Keratinocyte (primary cell): ENCODE measurements at places on chromosomes 2 and 18.

DNA sequence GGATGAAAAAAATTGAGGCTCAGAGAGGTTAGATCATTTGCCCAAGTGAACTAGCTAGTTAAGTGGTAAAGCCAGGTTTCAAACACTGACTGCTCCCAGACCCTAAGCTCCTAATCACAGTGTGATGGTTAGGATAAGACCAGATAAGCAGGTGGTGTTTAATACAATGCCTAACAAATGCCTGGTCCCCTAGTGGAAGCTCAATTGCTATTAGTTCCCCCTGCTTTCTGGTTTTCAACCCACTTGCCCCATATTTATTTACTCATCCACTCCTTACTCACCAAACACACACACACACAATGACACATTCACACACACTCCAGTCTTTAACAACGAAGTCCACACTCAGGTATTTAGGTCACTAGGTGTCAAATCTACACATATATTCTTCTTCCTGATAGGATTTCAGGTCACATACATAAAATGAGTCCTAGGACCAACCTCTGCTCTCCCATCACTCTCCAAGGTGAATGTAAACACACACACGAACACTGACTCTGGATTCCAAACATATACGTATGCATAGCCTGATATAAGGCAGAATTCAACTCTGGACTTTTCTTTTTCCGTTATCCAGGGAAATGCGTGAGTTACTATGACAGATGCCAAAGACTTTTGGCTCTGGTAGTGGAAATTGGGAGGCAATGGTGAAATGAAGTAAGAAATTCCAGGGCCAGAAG is 73.6 kb upstream of the TSPYL6 start:
- DNase-seq: no peak

DNA sequence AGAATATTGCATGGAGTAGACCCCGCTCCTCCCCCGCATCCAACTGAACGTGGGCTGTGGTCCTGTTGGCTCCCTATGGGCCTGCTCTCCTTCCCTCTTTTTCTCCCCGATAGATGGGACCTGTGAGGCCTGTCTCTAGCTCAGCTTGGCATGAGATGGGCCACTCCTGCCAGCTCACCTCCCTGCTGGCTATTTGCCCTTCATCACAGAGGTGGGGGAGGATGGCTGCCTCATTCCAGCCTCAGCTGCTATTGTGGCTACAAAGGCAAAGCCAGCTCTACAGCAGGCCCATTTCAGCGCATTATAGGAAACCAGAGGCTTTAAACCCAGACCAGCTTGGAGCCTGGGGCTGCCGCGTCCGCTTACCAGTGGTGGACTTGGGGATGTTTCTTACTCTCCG is 313.9 kb downstream of the GBX2 start:
- DNase-seq: no peak

DNA sequence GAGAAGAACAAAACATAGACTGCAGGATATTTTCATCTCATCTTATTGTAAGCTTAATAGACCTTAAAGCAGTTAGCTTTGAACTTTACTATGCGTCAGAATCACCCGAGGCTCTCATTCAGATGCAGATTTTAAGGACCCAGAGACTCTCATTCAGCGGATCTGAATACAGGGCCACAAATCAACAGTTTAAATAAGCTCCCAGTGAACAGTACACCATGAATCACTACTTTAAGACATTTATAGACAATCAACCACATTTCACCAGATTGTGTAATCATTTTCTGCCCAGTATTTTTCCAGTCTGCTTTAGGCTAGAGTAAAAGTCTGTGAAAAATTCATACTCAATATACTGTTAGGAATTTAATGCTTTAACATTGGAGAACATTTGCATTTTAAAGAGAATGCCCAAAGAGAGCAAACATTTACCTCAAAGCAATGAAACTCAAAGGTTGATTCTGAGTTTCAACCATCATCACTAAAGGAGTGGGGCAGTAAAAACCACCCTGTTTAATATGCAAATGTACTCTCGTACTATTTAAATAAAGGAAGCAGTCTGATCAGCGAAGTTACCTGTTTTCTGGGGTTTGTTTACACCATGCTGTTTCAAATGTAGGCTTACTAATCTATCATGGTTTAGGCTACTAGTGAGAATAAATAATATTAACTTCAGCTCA is 11.0 kb upstream of the ALPK2 start:
- DNase-seq: peak; percentile 53

DNA sequence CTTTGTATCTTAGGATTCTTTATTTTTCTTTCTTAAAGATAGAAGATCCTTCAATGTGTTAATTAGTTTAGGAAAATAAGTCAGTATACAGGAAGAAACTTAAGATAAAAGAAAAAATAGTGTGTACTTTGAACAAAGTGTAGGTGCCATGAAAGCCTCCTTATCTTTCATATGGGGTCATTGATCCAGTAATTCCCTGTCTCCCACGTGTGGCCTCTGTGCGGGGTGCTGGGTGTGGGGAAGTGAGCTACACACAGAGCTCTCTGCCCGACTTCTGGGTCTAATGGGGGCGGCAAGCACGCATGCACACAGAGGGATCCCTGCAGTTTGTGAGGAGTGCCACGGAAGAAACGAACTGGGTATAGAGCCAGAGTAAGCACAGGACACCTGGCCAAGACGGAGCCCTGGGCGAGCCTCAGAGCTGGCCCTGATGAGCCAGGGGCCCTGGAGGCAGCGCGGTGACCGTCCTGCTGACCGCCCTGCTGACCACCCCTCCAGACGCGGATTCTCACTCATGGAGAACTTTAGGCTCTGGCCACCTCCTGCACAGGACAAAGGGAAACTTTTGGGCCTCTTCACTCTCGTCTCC is 253.5 kb downstream of the ACKR3 start:
- no peak for DNase-seq

GRCh38 chr2:229514273-229514895 is 200.0 kb downstream of the DNER start:
- DNase-seq: no peak

- no peak for DNase-seq
Measured at GRCh38 chr18:78786776-78787175, 192.8 kb upstream of the SALL3 start.

- no peak for DNase-seq
Measured at GRCh38 chr2:189657867-189658266, 3.4 kb upstream of the ASNSD1 start.
